ENCODE measurements at places on chromosomes 5 and 9. TPM values are rescaled to one million over a fixed set of nuclear protein-coding genes. Genes with fewer than 3 reads are reported as not detected.

GRCh38 chr5:39256477-39257235 lies 37.3 kb upstream of the FYB1 start:
- DNase-seq = peak; percentile 73

- peak; percentile 68 for DNase-seq
Observed at GRCh38 chr5:56735849-56736641, 79.3 kb upstream of the MAP3K1 start.

- DNase-seq = no peak
Observed at GRCh38 chr5:136511046-136511445, 145.7 kb upstream of the TRPC7 start.

The GBA2 gene
- total RNA-seq = 50.1 TPM

The CCL19 gene
- total RNA-seq = not detected

The CBY3 gene
- total RNA-seq = 0.63 TPM
